ENCODE measurements at places on chromosomes 7 and 10.

DNA sequence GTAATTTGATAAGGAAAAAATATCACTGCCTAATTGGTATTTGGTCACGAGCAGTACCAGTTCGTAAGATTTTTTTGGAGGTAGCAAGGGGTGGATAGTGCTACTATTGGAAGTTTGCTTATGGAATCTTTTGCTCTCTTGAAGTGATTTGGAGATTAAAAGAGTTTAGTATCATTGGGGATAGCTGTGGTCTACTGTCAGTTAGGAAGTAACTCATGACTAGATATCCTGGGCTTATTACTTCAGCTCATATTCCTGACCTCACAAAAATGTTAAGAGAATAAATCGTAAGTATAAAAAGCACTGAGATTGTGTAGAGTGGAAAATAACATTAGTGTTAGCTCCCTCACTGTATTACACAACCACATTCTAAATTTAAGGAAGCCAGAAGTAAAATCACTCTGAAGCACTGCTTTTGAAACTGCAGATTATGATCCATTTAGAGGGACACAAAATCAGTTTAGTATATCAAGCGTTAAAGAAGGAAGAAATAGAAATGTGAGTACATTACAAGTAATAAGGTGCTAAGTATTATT, 22.6 kb downstream of the SGPL1 start:
- no peak for DNase-seq

- DNase-seq: no peak
Observed at GRCh38 chr10:17479015-17479615, 24.7 kb upstream of the ST8SIA6 start.

DNA sequence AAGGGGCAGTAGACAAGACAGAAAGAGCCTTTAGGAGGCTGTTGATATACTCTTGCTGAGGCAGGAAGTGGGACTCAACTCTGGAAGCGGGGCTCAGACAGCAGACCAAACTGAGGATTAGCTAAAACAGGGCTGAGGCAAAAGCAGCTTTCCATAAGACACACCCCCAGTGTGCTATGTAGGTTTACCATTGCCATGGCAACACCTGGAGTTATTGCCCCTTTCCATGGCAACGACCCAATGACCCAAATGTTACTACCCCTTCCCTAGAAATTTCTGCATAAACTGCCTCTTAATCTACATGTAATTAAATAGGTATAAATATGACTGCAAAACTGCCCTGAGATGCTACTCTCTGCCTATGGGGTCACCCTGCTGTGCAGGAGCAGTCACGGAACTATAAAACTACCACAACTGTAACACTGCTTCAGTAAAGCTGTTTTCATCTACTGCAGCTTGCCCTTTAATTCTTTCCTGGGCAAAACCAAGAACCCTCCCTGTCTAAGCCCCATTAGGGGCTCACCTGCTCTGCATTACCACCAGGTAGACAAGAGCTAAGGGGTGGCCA, 348.4 kb upstream of the PODXL start:
- no peak for DNase-seq

DNA sequence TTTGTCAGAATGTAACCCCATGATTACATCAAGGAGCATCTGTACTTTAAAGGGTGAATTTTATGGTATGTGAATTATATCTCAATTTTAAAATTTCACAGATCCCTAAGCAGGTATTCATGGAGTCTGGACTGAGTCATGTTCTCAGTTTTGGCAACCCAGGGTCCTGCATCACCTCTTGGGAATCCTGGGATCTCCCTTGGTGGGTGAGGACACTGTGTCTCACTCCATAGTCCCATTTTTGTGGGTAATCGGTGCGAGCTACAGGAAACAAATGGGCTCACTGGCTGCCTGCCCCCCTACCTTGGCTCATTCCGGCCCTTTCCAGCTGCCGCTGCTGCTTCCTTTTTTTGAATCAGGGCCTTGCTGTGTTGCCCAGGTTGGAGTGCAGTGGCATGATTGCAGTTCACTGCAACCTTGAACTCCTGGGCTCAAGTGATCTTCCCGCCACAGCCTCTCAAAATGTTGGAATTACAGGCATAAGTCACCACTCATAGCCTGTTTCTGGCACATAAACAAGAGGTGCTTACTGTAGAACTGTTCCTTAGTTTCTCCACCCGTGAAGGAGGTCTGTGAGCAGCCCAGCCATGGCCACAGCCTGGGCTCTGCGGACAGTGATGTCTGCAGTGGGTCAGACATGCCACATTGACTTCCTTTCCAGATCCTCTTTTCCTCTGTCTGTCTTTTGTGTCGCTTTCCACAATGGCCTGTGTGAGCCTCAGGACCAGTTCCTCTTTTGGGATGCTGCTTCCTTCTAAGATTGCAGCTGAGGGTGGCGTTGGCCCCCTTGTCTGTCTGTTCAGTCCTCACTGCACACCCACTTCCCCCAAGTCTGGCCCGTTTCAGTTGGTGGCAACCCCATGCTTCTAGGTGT, 14.5 kb downstream of the PALD1 start:
- no peak for DNase-seq

DNA sequence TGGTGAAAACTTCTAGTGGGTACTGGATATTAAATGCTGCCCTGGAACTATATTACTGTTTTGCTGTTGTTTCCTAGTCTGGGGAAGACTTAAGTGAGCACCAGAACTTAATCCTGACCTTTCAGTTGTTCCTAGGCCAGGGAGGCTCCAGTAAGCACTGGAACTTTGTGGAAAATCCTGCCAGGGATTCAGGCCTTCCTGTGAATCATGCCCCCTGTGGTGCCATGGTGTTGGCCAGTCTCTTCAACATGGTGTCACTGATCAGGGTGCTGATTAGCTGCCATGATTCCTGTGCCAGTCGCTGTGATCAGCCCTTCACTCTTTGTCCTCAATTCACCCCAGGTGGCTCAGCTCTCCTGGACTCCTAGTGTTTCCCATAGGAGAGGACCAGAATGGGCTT, 8.5 kb upstream of the AOAH start:
- no peak for DNase-seq

- DNase-seq: no peak
Observed at GRCh38 chr10:27950242-27950564, 48.7 kb downstream of the ODAD2 start.

DNA sequence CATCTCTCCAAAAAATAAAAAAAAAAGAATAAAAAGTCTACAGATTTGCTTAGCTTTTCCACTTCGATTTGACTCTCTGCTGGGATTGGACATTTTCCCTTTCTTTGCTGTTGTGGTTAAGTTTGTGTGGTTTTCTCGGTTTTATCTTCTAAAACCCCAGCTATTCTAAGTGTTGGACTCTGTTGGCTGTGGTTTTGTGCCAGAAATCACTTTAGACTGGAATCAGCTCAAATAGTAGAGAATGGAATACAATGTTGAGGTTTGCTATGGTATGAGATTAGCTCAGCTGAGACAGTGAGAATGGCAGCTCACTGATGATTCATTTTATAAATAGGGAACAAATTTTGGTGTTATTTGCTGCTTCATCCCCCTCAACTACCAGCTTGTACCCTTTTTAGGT, 116.0 kb downstream of the BUB3 start:
- DNase-seq: no peak

DNA sequence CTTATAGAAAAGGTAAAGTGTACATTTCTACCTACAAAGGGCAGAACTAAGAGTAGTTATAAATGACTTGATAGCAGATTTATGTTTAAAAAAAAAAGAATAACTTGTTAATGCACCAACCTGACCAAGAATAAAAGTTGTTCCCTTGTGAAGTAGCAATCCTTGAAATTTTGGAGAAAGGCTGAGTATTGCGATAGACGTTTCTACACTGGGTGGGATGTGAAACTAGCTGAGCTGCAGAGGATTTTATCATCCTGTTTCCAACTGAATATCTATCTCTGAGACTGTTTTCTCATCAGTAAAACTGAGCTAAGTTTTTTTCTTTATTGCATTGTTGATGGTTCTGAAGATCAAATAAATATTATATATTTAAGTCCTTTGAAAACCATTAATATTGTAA, 14.6 kb downstream of the MDFIC start:
- DNase-seq: no peak

GRCh38 chr7:8161364-8161828, 100.6 kb downstream of the ICA1 start:
- DNase-seq: no peak

DNA sequence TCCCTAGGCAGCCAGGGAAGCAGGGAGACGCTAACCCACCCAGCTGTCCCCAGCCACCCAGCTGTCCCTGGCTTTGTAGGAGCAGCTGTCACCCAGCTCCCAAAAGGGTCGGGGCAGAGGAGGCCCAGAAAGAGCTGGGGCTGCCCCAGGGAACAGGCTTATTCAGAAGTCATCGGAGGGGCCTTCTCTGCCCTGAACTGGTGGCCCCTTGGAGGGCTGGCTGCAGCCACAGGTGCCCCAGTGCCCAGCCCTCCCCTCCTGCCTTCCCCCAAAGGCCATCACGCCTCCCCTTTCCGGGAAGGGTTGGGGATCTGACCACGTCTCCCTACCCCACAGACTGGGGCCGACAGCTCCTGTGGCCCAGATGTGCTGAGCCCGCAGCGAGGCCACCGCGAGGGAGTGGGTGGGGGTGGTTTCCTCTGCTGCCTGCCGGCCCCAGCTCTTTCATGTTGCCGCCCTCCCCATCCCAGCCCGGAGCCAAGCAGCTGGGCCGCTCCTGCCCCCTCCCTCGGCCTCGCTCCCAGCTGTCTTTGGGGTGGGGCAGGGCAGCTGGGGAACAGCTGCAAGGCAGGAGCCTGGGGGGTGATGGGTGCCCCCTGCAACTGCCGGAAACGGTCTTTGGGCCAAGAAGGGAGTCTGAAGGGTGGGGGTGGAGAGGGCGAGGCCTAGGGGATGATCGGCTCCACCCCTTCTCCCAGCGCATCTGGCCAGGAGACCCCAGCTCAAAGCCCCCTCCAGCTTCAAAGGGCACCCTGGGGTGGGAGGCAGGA, 16.8 kb downstream of the TRIM8 start:
- DNase-seq: no peak

GRCh38 chr10:94225589-94225988, 137.2 kb downstream of the NOC3L start:
- no peak for DNase-seq

GRCh38 chr7:55554038-55554437, 18.3 kb downstream of the VOPP1 start:
- no peak for DNase-seq

- DNase-seq: no peak
Observed at GRCh38 chr7:106480616-106481031, 180.3 kb downstream of the CCDC71L start.

- DNase-seq: no peak
Observed at GRCh38 chr7:26646336-26647048, 217.9 kb downstream of the SKAP2 start.

GRCh38 chr7:5388273-5388901, 35.2 kb downstream of the TNRC18 start:
- no peak for DNase-seq

DNA sequence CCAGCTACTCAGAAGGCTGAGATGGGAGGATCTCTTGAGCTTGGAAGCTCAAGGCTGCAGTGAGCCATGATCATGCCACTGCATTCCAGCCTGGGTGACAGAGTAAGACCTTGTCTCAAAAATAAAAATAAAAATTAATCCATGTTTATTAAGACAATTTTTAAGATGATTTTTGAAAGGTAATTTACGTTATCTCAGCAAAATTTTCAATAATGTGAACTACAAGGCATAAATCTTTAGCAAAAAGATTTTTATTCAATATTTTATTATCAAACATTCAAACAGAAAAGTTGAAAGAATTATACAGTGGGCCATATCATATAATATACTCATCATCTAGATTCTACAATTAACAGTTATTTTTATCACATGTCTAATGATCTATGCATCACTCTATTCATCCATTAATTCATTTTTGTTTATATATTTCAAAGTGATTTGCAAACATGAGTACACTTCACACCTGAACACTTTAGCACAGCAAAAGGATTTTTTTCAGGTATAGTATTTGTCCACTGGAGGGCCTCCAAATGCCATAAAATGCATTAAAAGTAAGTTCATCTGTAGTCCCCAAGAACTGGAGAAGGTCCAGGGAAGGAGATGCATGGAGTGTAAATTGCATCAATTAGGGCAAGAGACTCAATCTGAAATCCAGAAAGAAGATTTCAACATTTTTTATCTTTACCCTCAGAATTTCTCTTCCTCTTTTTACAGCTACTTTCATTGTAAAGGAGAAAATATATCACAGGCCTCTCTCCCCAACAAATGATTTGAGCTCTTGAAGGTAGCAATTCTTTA, 38.6 kb upstream of the RSBN1L start:
- no peak for DNase-seq

GRCh38 chr10:50552771-50553535, 70.8 kb downstream of the SGMS1 start:
- DNase-seq: no peak

- DNase-seq: no peak
Observed at GRCh38 chr7:5211730-5212482, 21.9 kb downstream of the WIPI2 start.

- no peak for DNase-seq
Observed at GRCh38 chr7:26250239-26250638, 41.4 kb upstream of the SNX10 start.

DNA sequence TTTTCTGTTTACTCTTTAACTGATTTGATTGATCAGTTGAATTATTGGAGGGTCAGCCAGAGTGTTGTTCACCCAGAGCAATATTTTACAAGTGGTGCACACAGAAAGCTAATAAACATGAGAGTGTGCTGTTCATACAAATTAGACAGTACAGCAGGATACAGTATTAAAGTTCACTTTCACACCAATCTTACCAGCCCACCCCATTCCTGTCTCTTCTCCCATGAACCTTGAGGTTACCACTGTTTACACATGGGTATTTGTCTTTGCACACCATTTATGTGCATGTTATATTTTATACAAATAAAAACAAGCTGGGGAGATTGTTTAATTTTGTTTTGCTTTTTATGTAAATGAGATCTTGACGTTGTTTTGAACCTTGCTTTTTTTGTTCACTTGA, 6.5 kb downstream of the CALU start:
- DNase-seq: no peak

DNA sequence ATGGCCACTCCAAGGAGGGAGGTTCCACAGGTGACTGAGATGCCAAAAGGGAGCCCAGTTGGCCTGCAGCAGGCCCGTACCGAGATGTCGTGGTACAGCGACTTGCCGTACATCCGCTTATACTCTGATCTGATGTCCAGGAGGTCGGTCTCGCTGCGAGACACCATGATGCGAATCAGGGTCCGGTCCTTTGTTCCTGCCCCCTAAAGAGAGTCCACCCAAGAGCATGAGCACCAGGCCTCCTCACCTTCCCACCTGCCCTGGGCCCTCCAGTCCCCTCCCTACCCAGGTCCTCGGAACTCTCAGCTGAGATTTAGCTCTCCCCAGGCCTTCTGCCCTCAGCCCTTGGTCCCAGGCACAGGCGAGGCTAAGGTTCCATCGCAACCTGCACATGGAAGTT, 25.0 kb downstream of the PLAC9 start:
- no peak for DNase-seq

DNA sequence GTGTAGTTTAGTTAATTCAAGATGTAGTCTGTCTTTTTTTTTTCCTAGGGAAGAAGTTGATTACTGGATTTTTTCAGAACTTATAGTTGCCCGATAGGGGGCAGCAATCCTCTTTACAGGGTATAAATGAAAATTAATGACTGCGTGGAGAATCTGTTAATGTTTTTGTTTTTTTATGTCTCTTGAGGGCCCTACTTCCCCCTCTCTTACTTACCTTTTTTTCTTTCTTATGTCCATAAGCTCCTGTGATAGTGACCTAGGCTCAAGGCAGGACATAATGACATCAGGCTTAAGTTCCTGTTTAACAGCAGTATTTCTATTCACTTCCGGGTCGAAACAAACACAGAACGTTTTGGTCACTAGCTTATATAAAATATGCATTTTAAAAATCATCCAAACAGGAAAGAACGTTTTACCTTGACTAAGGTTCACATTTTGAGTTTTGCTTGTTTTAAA, 18.8 kb downstream of the CDC123 start:
- no peak for DNase-seq

- DNase-seq: peak; percentile 1
Observed at GRCh38 chr10:6409971-6410643, 170.0 kb downstream of the PRKCQ start.

Data from osteocyte (in vitro differentiated cells).